Panc1 (cell line): ENCODE measurements at places on chromosomes 2 and 18. TPM values are rescaled to one million over a fixed set of nuclear protein-coding genes. Genes with fewer than 3 reads are reported as not detected.

- peak overlapping the region; percentile 89 for H3K27ac ChIP-seq
- H3K4me3 ChIP-seq: no peak overlapping the region
- peaks cover 32% of the 10 kb centered on the region for H3K4me1 ChIP-seq
- H3K36me3 ChIP-seq: no peaks in the 10 kb centered on the region
- no peak for DNase-seq
- H3K27me3 ChIP-seq: no peaks in the 10 kb centered on the region
Observed at GRCh38 chr2:85579266-85579935, 2.0 kb downstream of the VAMP8 start.

GRCh38 chr2:238286987-238287736 lies 1.2 kb downstream of the PER2 start:
- H3K27ac ChIP-seq: peak overlapping the region; percentile 89
- no peak for DNase-seq
- H3K4me3 ChIP-seq: peak overlapping the region; percentile 82
- no peaks in the 10 kb centered on the region for H3K27me3 ChIP-seq
- H3K36me3 ChIP-seq: no peaks in the 10 kb centered on the region; the same call in 1 of the 2 replicates
- H3K4me1 ChIP-seq: peaks cover 35% of the 10 kb centered on the region

GRCh38 chr2:25270061-25270460 lies 71.7 kb downstream of the DNMT3A start:
- no peak overlapping the region for H3K4me3 ChIP-seq
- no peaks in the 10 kb centered on the region for H3K36me3 ChIP-seq
- no peaks in the 10 kb centered on the region for H3K27me3 ChIP-seq
- no peaks in the 10 kb centered on the region for H3K4me1 ChIP-seq

The RGPD3 gene
- 0.31 TPM for total RNA-seq
